ENCODE measurements at places on chromosomes 11 and 22.
A peak's percentile ranks its signal among the peaks of the same experiment; 100 is the strongest.

GRCh38 chr11:69910519-69911309, 91.5 kb upstream of the FGF3 start:
- DNase-seq: peak; percentile 42

GRCh38 chr11:45238724-45239123, 47.4 kb downstream of the SYT13 start:
- no peak for DNase-seq

DNA sequence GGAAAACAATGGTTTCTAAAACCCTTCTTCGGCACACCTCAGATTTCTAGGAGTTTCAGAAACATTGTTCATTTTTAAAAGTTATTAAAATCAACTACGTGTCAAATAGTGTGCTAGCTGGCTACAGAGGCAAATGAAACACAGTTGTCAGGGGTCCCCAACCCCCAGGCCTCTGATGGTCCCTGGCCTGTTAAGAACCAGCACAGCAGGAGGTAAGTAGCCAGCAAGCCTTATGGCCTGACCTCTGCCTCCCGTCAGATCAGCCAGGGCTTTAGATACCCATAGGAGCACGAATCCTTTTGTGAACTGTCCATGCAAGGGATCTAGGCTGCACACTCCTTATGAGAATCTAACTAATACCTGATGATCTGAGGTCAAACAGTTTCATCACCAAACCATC, 648.2 kb downstream of the FAM181B start:
- no peak for DNase-seq

GRCh38 chr22:42872821-42873220, 15.7 kb upstream of the ARFGAP3 start:
- no peak for DNase-seq

DNA sequence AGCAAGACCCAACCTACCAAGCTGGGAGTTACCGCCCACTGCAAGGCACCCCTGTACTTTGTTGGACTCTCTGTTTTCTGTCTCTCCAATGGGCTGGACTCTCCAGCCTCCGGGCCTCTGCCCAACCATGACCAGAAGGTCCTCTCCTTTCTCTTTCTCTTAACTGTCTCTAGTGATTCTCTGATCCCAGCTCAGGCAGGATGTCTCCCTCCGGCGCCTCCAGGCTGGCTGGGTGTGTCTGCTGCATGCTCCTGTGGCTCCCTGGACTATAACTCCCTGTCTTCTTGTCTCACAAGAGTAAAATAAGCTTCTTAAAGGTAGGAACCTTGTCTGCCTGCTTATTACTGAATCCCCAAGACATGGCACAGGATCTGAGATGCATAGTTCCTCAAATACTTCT, 36.3 kb downstream of the TIMP3 start:
- DNase-seq: no peak

- DNase-seq: no peak
Measured at GRCh38 chr22:48389916-48390315, 1437.8 kb downstream of the BRD1 start.

Measured in kidney (tissue), 22 donors.